MCF 10A (cell line): ENCODE measurements at places on chromosomes 12 and 14.

GRCh38 chr12:124883263-124884130, 19.8 kb upstream of the SCARB1 start:
- no peak overlapping the region for H3K4me3 ChIP-seq
- H3K27me3 ChIP-seq, result no peaks in the 10 kb centered on the region
- H3K4me1 ChIP-seq, result peaks cover 7% of the 10 kb centered on the region
- peak; percentile 14 for DNase-seq
- no peak overlapping the region for H3K27ac ChIP-seq

DNA sequence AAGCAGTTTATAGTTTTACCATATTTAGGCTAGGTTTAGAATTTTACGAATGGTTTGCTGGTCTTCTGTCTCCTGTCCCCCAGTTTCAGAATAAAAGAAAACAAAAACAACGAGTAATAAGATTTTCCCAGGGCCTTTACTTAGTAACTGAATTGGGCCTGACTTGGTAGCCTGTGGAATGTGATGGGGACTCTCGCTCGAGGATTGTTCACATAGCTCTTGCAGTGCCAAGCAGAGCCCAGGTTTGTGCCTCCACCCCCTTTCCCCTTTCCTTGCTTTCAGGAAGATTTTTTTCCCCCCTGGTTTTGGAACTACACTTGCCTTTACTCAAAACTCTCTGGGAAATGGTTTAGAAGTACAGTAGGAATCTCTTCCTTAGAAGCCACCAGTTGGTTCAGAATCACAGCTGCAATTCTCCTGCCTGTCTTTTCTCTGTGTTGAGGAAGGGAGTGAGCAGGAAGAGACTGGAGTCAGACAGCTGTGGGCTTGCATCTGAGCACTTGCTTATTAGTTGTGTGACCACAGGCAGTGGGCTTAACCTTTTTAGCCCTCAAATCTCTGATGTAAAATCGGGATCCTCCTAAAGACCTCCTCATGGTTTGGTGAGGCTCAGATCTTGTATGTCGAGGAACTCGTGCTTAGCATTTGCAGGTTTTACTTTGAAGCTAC, 501.2 kb downstream of the PCNX1 start:
- no peak overlapping the region for H3K27ac ChIP-seq
- no peaks in the 10 kb centered on the region for H3K27me3 ChIP-seq
- no peak for DNase-seq
- no peak overlapping the region for H3K4me3 ChIP-seq
- H3K36me3 ChIP-seq, result peaks cover 5% of the 10 kb centered on the region

DNA sequence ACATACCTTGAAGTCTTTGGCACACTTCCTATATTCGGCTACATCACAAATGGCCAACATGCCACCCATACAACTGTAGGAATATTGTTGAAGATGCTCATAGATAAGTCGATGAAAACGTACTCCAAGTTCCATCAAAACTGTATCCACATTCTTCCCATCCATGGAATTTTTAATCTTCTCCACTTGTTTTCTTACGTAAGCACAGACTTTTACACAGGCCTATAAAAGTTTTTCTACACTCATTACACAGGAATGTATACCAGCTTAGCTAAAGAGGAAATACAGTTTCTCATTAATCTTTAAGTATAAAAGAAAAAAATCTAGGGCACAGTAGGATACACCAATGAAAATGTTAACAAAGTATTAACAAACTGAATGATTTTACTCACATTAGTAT, 59.1 kb downstream of the EXOC5 start:
- H3K4me1 ChIP-seq, result no peaks in the 10 kb centered on the region
- H3K27ac ChIP-seq, result no peak overlapping the region
- H3K27me3 ChIP-seq, result no peaks in the 10 kb centered on the region
- peaks cover 44% of the 10 kb centered on the region for H3K36me3 ChIP-seq
- no peak for DNase-seq
- H3K4me3 ChIP-seq, result no peak overlapping the region

DNA sequence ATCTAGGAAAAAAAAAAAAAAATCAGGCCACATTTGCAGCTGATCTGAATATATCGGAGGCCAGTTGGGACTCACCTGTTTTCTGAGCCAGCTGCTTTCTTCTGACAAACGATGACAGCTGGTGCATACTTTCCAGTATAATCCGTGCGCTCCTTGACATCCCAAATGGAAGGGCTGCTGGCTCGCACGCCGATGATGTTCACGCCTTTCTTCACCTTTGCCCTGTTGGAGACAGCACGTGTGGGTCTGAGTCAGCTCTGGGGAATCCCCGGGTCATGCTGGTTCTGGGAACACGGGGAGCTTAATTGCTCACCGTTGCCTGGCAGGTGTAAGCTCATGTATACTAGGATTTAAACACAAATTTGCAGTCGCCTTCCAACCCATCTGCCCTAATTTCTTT, 372.8 kb downstream of the TMEM132D start:
- no peaks in the 10 kb centered on the region for H3K27me3 ChIP-seq
- peaks cover 14% of the 10 kb centered on the region for H3K4me1 ChIP-seq
- H3K36me3 ChIP-seq, result no peaks in the 10 kb centered on the region
- H3K4me3 ChIP-seq, result no peak overlapping the region
- H3K27ac ChIP-seq, result peak overlapping the region; percentile 32
- peak; percentile 86 for DNase-seq
